EL (cell line): ENCODE measurements at places on chromosomes 6 and 20.

DNA sequence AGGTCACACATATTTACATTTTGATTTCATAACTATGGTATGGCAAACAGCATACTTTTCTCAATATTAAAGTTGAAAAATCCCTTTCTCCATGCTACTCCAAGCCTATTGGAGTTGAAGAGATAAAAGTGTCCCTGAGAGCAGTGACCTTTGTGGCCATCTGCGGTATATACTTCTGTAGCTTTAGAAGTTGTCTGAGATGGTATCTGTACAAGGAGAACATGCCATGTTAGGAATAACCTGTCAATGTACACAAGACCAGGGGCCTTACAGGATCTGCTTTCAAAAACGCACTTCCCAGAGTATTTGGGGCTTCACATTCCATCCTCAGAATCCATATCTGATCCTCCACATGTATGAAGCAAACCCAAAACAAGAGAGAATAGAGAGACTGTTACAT is 226.7 kb downstream of the MEI4 start:
- no peak for DNase-seq

DNA sequence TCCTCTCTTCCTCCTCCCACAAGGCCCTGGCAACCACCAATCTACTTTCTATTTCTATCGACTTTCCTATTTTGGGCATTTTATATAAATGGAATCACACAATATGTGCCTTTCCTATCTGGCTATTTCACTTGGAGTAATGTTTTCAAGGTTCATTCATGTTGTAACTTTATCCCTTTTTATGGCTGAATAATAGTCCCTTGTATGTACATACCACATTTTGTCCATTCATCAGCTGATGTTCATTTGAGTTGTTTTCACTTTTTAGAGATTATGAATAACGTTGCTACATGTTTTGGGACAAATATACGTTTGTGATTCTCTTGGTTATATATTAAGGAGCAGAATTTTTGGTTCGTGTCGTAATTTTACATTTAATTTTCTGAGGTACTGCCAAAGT is 33.9 kb downstream of the SCGN start:
- DNase-seq = no peak

- no peak for DNase-seq
Measured at GRCh38 chr6:119347466-119348095, 2.0 kb downstream of the MAN1A1 start.

- DNase-seq = no peak
Measured at GRCh38 chr6:21051777-21052176, 517.5 kb downstream of the CDKAL1 start.

DNA sequence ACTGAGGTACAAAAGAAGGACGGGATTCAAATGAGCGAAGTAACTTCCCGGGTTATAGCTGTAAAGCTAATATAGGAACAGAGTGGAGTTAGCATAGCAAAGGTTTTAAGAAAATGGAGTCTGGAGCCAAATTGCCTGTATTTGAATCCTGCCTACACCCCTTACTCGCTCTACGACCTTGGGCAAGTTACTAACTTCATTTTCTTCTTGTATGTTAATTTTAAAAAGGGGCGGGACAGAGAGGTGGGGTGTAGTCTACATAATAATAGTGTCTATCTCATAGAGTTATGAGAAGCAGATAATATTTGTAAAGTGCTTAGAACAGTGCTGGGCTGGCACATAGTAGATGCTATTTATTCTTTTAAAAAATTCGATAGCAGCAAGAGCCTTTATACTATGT is 705 bp downstream of the ZSCAN23 start:
- DNase-seq = no peak

DNA sequence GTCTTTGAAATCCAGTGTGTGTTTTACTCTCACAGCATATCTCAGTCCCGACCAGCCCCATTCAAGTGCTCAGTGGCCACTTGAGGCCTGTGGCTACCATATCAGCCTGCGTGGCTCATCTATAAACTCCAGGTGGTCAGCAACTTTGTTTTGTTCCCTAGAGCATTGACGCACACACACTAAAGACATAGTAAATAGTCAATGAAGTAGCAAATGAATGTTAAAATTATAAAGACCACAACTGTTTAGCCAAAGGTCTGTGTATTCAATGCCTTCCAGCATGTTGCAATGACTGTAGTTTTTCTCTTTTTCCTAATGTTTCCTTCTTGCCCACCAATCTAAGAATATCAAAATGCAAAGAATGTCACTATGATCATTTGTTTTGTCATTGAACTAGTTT is 238.2 kb upstream of the ZNF217 start:
- no peak for DNase-seq

- no peak for DNase-seq
Measured at GRCh38 chr6:85961125-85961524, 318.4 kb upstream of the SYNCRIP start.

DNA sequence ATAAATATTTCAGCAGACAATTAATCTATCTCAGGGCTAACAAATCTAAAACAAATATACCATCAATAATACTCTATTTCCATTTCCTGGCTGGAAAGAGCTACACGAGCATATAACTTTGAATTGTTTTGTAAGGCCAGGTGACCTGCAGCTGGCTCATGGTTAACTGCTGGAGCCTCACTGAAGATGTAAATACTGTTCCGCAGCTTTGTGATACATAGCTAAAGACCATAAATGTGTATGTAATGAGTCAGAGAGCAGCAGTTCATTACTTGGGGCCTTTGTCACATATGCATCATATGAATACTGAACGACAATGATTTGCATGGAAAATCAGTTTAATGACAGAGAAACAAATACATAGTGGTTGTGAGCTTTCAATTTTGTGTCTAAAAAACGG is 109.4 kb upstream of the CCN2 start:
- DNase-seq = peak; percentile 84

GRCh38 chr6:144823131-144823530 is 538.0 kb downstream of the UTRN start:
- no peak for DNase-seq

DNA sequence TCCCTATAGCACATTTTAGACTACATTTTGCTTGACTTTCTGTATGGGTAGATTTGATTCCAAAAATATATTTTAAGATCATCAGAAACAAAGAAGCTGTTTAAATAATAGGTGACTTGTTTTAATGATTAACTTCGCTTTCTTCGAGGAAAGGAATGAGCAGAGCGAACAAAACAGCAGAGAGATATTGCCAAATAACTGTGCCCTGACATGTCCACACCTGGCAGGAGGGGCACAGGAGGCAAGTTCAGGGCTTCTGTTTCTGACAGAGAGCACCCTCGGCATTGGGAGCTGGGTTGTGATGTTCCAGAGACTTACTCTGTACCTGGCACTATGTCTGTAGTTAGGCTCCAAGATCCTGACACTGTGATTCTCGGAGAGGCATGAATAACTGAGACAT is 155.7 kb upstream of the SASH1 start:
- no peak for DNase-seq

- DNase-seq = no peak
Measured at GRCh38 chr6:2810092-2810671, 31.5 kb downstream of the SERPINB1 start.

DNA sequence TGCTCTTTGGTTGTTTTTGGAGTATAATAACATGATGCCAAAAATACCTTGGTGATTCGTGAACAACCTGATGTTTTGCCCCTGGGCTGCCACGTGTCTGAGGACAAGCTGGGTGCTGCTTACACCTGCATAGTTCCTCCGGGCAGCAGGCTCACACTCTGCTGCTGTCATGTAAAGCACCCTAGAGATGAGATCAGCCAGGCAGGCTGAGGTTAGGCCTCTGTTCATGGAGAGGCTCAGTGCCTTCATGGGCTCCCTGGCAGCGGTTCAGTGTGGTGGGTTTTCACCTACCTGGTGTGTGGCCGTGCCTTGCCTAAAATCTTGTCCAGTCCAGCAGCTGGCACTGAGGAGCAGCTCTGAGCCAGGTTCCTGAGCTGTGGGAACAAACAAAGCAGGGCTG is 60.1 kb upstream of the TAGAP start:
- no peak for DNase-seq

GRCh38 chr6:127897484-127897883 is 3.4 kb downstream of the THEMIS start:
- DNase-seq = no peak

DNA sequence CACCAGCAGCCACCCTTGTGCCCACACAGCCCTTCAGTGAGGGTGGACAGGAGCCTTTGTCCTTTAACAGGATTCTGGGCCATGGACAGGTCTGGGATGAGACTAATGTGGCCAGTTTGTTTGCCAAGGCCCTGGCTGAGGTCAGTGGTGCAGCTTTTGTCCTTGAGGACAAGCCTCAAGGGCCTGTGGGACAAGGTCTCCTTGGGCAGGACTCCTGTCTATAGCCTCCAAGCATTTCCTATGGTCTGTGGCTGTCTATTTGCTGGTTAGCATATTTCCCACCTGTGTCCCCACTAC is 44.1 kb downstream of the SUN5 start:
- DNase-seq = no peak

- DNase-seq = peak; percentile 74
Measured at GRCh38 chr6:33604941-33605854, 15.9 kb upstream of the ITPR3 start.

- no peak for DNase-seq
Measured at GRCh38 chr6:36129941-36130666, at the start of gene MAPK13. TSS of gene MAPK13 (plus strand) at chr6:36130513. CDS start at chr6:36130583, 70 bp downstream.

GRCh38 chr6:82251942-82252341 is 4.4 kb upstream of the IBTK start:
- DNase-seq = peak; percentile 48

- peak; percentile 73 for DNase-seq
Measured at GRCh38 chr6:15628499-15629131, 34.2 kb downstream of the DTNBP1 start.

- DNase-seq = no peak
Measured at GRCh38 chr20:24765316-24766142, 183.5 kb upstream of the CST7 start.

GRCh38 chr6:23672737-23673136 is 453.3 kb upstream of the NRSN1 start:
- no peak for DNase-seq

- DNase-seq = no peak
Measured at GRCh38 chr20:12581644-12582289, 427.0 kb upstream of the SPTLC3 start.

- DNase-seq = no peak
Measured at GRCh38 chr6:168293636-168294530, 25.7 kb downstream of the DACT2 start.

GRCh38 chr20:4569865-4570264 is 151.8 kb upstream of the PRND start:
- no peak for DNase-seq

DNA sequence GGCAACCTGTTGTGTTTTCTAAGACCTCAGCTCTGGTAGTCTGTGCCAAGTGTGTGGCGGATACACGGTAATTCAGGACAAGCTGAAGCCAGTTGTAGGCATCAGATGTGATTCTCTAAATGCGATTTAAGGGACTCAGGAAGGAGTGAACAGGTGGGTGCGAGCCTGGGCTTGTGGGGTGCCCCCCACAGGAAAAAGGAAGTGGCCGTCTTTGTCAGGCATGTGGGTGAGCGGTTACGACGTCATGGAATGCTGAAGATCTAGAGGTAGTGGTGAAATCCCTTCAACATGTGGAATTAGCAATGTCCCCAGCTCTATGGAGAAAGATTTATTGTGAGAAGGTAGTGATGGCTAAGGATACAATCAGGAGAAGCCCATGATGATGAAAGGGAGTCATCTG is 95.1 kb upstream of the EXOC2 start:
- DNase-seq = no peak

GRCh38 chr20:18907353-18907752 is 93.8 kb downstream of the SCP2D1 start:
- DNase-seq = no peak

GRCh38 chr20:46255440-46256104 is 52.7 kb downstream of the CDH22 start:
- DNase-seq = peak; percentile 11

- DNase-seq = peak; percentile 85
Measured at GRCh38 chr20:58433759-58434158, 44.7 kb downstream of the VAPB start.

- DNase-seq = no peak
Measured at GRCh38 chr6:36968266-36968977, 13.9 kb downstream of the PI16 start.

DNA sequence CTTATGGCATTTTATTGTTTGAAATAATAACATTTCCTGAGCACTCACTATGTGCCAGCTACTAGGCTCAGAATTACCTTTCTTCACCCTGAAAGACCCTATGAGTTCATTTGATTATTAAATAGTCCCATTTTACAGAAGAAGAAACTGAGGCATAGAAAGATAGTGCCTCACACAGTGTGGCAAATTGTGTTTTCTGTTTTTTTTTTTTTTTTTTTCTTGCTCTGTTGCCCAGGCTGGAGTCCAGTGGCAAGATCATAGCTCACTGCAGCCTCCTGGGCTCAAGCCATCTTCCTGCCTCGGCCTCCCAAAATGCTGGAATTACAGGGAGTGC is 59.7 kb upstream of the PTPN1 start:
- DNase-seq = no peak
